ENCODE measurements at places on chromosomes 3 and 15.

GRCh38 chr3:34155108-34155507 is 356.7 kb downstream of the PDCD6IP start:
- no peak for DNase-seq

GRCh38 chr15:84684092-84684491 is 26.1 kb upstream of the NMB start:
- DNase-seq = no peak

DNA sequence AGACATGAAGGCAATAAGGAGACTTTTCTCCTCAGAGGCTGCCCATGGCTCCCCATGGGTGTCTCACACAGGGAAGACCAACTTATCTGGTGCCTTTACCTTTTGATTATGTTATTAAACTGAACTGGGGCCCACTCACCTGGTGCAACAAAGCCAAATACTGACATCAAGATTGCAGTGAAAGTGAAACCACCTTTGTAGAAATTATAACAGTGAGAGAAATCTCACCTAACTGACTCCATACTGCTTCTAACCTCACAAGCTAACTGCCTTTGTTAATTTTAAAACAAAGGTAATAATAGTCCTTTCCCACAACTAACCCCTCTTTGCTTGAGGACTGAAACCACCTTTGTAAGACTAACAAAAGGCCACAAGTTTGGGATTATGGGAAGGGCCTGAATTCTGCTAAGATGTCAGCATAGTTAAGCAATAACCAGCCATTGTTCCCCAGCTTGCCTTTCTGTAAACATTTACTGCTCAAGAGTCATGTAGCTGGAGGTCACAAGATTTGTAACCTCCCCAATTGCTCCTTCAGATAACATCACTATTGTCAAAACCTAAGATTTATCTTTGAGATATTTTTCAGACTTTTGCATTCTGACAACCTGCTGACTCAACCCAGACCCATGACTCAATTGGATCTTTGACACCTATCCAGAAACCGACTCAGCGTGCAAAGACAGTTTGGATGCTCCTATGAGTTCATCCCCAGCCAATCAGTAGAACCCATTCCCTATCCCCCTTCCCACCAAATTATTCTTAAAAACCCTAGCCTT is 420.3 kb upstream of the CFAP20DC start:
- no peak for DNase-seq

DNA sequence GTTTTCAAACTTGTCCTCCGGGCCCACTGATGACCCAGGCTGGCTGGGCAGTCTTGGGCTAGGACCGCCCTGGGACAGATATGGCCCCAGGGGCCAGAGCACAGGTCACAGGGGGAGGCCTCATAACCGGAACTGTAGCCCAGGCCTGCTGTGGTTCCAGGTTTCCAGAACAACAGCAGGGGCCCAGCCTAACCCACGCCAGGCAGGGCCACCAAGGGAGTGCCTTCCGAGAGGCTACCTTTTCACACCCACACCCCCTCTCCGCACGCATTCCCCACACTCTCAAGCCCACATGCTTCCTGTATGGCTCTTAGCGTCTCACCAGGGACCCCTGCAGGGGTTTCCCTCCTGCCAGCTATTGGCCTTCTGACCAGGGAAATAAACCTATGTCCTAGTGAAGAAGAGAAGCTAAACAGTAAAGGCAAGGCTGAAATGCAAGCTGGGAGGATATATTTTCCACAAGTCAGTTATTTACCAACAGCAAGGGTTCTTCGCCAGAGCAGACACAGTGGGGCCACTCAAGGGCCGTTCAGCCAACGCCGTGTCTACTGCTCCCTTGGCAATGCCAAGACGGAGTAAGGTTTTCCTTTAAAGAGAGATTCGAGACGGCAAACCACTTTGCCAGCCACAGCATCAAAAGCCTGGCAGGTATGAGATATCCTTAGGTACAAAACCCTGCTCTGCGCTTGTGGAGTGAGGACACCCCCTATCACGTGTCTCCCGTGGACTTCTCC is 135.1 kb downstream of the ATP10A start:
- no peak for DNase-seq

DNA sequence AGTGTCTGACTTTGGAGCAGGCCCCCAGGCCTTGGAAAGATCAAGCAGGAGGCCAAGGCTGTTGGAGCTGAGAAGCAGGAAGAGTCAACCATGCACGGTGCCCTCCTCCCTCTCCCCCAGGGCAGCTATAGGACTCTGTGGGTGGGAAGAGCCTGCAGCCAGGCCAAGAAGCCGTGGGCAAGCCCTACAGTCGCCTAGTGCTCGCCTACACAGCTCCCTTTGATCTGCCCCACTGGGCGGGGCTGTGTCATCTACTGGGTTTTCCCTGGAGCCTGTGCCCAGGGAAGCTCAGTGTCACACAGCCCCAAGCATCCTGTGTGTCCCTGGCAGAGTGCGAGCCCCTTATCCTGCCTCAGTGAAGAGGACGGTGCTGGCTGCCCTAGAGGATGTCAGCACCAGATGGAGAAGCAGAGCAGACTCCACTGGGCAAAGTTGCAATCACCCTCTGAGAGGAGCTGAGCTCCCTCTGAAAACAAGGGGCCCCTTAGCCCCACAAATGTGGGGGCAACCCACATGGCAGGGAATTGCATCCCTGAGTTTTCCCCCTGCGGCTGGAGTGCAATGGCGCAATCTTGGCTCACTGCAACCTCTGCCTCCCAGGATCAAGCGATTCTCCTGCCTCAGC is 72.2 kb downstream of the KLF13 start:
- no peak for DNase-seq

DNA sequence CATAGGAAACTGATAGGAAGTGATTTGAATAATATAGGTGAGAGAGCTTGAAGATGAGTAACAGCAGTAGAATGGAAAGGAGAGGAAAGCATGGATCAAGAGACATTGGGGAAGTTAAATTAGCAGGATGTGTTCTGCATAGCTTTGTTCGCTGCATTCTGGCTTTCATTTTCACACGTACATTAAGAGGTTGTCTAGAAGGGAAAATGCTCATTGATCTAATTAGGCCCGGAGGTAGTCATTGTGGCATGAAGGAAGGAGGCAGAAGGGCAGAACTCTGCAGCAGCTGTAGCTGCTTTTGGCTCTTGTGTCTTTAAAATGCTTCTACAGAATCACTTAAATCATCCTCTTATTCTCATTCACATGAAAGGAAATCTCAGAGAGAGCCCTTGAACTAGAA is 40.3 kb downstream of the KCNAB1 start:
- DNase-seq = no peak

DNA sequence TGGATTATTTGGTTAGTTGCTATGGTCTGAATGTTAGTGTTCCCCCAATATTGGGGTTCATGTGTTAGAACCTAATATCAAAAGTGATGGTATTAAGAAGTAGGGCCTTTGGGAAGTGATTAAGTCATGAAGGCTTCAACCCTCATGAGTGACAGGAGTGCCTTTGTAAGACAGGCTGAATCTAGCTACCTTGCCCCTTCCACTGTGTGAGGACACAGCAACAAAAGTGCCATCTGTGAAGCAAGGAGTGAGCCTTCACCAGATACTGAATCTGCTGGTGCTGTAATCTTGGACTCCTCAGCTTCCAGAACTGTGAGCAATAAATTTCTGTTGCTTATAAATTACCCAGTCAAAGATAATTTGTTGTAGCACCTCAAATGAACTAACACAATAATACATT is 22.6 kb upstream of the SATB1 start:
- no peak for DNase-seq

DNA sequence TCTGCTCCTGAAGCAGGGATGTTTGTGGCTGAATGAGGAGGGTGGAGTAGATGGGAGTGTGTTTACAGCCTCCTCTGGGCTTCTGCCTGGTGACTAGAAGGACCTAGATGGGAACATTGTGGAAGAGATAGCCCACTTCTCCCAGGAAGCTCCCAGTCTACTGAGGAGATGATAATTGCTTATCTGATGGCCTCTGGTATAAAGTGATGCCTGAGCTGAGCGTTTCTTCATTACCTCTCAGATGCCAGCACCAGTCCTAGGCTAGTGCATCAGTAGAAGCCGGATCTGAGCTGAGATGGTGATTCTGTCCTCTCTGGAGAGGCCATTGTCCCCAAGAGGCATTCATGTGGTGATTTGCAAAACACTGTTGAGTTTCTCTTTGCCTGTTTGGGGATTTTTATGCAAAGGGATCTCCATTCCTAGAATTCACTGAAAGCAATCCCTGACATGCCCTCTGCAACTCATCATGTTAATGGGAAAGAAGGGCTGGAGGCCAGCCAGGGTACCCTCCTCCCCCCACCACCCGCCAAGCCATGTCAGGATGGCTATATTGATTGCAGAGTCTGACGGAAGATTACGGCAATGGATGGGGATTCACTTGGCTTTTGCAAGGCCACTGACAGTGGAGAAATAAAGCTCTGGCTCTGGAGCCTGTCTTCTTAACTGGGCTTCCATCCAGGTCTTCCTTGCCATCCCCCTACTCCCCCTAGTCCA is 166.4 kb upstream of the ROPN1 start:
- no peak for DNase-seq

GRCh38 chr3:189342811-189343210 is 171.0 kb downstream of the TPRG1 start:
- no peak for DNase-seq

DNA sequence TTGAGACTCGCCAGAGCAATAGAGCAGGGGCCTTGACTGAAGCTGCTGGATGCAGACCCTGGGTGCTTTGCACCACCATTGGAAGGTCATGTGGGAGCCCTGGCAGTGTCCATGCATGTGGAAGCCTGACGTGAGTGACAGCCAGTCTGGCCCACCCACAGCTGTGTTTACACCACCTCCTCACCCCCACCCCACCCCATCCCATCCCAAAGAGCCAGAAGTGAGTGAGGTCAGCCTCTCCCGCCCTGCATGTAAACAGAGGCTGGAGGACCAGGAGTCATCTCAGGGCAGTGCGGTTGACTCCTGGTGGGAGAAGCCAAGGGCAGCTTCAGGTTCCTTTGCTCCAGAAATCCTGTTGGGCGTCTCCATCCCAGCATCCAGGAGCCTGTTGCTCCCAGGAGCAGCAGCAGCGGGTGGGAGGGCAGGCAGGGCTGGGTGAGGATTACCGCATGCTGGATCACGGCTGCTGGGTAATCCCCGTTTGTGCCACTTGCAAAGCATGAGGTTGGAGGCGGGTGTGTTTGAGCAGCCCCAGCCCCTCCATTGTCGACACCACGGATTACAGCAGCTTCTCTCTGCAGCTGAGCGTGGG is 44.6 kb downstream of the CORO2B start:
- no peak for DNase-seq

GRCh38 chr15:36263666-36264065 is 315.8 kb upstream of the CDIN1 start:
- no peak for DNase-seq

DNA sequence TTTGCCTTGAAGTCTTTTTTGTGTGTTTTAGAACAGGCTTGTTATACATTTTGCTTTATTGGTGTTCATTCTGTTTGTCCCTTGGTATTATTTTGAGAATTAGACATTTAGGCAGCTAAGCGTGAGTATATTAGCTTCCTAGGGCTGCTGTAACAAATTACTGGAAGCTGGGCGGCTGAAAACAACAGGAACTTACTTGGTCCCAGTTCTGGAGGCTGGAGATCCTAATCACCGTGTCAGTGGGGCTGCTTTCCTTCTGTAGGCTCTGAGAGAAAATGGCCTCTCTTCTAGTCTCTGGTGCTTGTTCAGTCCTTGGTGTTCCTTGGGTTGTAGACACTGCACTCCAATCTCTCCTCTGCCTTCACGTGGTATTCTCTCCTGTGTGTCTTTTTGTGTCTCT is 142.3 kb downstream of the KLHL25 start:
- DNase-seq = no peak

- no peak for DNase-seq
Measured at GRCh38 chr3:127929818-127930413, 14.9 kb downstream of the KBTBD12 start.

DNA sequence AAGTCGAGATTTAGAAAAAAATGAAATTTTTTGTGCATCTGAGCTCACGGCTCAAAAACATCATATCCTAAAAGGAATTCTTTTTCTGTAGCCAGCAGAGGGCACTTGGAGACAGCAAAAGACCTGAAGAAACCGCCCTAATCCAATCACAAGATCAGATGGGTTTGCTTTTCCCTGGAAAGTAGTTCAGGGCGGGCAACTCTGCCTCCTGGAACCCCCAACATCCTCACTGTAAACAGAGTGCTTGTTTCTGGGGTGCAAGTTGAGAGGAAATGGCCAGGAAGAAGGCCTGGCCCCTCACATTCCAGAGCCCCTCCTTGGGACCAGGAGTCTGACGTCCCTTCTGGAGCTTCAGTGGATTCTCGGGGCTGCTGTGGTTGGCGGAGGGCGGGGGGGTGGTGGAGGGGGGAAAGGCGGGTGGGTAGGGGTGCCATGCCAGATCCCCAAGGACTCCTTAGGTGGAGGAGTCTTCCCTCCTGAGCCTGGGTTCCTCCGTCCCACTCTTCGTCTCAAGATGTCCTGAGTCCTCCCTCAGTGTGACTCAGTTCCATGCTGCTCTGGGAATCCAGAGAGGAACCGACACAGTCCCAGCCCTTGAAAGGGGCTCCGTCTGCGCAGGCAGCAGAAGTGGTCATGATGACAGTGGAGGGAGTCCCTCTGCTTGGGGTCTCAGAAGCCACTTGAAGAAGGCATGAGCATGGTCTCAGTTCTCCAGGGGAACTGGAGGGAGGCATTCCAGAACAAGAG is 35.9 kb downstream of the CCK start:
- no peak for DNase-seq

DNA sequence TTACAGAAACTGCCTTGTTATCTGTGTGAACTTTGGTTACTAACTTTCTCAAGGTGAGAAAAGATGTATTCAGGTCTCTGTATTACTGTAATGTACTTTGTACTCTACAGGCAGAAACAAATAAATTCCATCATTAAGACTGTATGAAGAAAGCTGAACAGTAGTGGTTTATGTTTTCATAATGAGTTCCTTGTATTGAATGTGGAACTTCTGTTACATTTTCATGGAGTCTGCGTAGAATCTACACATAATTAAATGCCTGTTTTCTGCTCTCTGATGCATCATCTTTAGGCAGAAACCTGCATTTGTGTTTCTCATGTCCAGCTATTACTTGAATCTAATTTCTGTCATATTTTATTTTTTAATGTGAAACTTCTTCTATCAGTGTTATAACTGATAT is 302.8 kb downstream of the NLGN1 start:
- DNase-seq = no peak

DNA sequence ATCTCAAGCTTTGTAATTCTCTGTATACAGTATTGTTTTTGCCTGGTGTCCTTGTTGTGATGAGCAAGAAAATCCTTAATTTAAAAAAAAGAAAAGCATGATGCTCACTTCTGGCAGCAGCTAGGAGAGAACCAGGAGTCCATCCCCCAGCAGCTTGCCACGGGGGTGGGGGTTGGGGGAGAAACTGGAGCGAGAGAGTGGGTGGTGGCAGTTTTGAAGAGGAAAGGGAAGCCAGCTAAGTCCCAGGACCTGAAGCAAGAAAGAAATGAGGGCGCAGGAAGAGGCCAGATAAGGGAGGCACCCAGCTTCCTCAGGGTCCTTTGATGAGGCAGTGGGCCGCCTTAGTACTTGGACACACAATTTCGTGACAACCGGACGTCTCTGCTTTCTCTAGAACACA is 23.5 kb downstream of the CHAC1 start:
- no peak for DNase-seq

GRCh38 chr3:22947851-22948250 is 255.3 kb upstream of the UBE2E2 start:
- DNase-seq = no peak

- no peak for DNase-seq
Measured at GRCh38 chr15:85974742-85975141, 104.9 kb upstream of the AGBL1 start.

Measured in GM12892 (cell line).